Stimulated activated CD8-positive, alpha-beta memory T cell treated with anti-CD3 and anti-CD28 coated beads, Interleukin-4, amount 100 ng/mL, for 4 hours (primary cell): ENCODE measurements at places on chromosomes 2 and 18.

DNA sequence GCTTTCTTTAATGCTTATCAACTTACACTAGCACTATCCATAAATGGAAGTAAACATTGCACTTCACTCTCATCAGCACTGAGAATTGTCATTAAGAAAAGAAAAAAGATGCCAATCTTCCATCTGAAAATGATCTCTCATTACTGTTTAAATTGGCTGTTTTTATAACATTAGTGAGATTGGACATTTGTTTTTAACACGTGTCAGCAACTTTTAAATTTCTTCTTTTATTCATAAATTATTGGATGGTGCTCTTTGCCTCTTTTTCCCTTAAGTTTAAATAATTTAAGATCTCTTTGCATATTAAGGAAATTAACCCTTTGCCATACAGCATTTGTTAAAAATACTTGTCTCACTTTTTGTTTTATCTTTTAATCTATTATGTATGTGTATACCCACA lies 146.5 kb upstream of the CHST9 start:
- no peak for DNase-seq

- DNase-seq, result no peak
Observed at GRCh38 chr2:172350839-172351479, 76.4 kb upstream of the ITGA6 start.

GRCh38 chr2:98172150-98172765 lies 85.3 kb downstream of the VWA3B start:
- no peak for DNase-seq

DNA sequence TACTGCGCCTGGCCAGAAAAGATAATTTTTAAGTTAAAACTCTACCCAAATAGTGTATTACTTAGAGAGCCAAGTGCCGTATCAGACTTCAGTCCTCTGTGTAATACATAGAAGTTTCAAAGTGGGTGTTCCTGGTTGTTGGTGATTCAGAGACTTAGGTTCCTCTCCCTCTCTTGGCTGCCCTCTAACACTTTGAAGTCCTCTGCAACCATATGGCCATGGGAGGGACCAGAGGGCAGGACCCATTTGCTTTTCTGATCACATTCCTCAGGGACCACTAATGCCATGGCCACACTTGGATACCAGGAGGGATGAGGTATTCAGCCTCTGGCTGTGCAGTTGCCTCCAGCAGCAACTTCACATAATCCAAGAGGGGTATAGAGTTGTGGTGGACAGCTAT lies 131.5 kb downstream of the CAPN13 start:
- no peak for DNase-seq

DNA sequence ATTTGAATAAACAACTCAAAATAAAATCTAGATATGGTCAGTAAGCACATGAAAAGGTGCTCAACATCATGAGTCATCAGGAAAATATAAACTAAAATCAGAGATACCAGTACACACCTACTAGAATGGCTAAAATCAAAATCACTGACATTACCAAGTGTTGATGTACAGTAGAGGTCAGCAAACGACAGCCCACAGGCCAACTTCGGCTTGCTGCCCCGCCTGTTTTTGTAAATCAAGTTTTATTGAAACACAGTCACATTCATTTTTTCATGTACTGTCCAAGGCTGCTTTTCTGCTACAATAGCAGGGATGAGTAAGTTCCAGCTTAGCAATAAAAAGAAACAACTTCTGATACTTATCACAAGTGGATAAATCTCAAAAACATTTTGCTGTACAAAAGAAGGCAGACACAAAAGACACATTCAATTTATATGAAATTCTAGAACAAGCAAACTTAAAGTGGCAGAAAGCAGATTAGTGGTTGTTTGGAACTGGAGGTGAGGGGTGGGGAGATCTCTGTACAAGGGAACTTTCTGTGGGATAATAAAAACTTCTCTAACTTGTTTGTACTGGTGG lies 32.1 kb downstream of the TRAK2 start:
- DNase-seq, result no peak
